Non-pigmented ciliary epithelial cell (primary cell): ENCODE measurements at places on chromosomes 12 and 14.

GRCh38 chr14:100675699-100676684, 50.7 kb upstream of the DLK1 start:
- no peak for DNase-seq

DNA sequence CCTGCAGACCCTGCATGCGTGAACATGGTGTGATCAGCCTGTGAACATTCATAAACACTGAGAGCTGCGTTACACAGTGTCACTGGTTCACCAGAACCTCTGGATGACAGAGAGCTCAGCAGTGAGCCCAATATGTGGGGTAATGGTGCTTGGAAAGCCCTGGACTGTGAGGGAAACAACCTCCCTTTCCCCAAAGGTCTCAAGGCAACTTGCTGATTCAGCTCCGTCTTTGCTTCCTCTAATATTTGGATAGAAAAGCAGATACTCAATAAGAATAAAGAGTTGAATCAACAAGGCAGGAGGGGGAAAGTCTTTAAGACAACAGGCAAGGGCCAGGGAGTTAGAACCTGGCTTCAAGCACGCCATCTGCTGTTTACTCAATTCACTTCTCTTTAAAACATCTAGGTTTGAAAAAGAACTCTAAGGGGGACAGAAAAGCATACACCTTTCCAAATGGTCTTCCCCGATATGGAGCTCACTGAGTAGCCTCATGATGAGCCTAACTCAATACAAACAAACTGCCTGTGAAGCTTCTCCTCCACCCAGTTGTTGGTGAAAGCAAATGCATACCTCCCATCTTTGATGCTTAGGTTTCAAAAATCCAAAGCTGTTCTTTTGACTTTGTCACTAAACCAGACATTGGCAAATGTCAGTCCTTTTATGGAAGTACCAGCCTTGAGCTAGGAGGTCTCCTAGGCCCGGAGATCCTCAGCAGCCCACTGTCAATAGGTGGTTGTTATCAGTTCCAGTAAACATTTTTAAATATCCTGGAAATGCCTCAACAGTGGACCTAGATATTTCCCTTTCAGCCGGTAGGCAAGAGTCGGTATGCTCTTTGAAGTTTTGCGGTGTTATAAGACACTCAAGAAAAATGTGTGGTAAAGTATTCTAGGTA, 76.1 kb downstream of the SAMD4A start:
- DNase-seq: no peak

- DNase-seq: no peak
These were observed 710.6 kb upstream of the TMEM132C start for GRCh38 chr12:127556231-127556886.

DNA sequence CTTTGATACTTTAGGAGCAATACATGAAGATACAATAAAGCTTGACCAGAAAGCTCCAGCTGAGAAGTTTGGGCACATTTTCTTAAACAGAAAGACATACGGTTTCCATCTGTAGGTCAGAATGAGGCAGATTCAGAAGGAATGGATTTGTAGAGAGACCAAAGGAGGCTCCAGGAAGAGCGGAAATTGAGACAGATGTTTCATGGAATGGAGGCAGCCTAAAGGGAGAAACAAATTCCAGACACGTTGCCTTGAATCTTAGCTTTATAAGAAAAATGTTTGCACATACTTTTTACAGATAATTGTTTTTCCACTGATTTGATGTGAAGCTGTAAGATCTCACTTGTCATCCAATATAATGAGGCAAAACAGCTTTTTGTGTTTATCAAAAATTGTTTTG, 24.8 kb downstream of the EPYC start:
- DNase-seq: no peak

DNA sequence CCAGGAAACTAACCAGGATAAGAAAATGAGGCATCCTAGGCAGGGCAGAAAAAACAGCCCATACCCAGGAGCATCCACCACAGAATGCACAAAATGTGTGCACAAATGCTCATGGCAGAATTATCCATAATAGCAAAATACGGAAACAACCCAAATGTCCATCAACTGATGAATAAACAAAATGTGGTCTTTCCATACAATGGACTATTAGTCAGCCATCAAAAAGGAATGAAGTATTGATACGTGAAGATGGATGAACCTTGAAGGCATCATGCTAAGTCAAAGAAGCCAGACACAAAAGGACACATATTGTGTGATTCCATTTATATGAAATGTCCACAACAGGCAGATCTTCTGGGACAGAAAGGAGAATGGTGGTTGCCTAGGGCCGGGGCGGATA, 19.1 kb downstream of the HRK start:
- no peak for DNase-seq

DNA sequence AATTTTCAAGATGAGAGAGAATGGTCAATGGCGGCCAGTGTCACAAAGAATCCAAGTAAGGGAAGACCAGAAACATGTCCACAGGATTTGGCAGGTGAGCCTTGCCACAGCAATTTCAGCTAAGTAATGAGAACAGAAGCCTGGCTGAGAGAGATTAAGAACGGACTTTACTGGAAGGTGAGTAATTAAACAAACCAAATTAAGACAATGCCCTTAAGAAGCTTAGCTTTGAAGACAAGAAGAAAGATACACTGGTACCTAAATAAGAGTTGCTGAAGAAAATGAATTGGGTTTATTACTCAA, 145.4 kb upstream of the PLEKHG7 start:
- DNase-seq: no peak

- no peak for DNase-seq
These were observed 8.0 kb upstream of the TMEM132C start for GRCh38 chr12:128258866-128259555.

DNA sequence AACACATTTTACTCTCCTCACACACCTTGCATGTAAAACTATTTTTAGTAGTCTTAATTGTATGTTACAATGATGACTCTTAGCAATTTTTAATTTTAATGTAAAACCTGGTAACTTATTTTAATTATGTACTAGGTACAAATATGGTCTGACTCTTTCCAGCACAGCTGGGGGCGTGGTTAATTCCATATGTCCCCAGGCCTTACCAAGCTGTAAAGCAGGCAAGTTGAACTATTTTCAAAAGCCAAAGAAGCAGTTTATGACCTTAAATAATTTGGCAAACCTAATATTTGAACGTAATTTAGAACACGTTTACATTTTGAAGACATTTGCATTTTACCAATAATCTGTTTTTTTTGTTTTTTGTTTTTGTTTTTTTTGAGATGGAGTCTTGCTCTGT, 9.3 kb upstream of the ACOT6 start:
- DNase-seq: no peak

DNA sequence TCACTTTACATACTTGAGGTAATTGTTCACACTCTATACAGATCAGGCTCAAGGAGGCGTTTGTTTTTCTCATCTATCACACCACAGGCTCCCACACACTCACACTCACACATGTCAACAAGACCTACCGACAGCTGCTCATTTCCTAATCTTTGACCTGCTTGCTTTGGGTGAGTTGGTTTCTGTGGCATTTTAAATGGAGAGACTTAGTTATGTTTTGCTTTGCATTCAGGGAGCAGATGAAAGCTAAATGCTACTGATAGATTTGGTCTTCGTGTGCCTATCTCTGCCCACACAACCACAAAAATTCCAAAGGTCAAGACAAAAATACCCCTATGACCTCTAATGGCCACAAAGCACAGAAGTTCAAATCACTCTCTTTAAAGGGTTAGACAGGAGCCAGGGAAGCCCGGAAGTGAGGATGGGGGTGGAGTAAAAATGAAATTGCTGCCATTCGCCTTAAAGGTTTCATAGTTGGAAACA, 203.5 kb upstream of the G2E3 start:
- peak; percentile 10 for DNase-seq

DNA sequence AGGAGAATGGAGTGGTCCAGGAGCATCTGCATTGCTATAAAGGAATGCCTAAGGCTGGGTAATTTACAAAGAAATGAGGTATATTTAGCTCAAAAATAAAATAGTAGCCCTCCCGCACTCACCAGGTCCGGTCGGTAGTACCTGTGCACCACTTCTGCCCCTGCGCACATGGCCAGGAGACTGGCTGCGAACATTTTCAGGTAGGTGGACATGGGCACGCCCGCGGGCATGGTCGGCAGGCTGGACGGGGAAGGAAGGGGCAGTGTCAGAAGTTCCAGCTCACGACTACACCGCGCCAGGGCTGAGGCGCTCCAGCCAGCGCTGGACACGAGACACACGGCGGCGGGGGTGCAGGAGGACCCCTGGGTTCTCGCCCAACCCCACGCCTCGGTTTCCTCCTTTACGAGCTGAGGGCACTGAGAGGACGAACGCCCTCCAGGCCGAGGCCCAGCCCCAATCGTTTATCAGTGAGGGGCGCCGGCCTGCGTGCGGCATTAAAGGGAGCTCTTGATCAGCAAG, 9.1 kb upstream of the TDG start:
- DNase-seq: no peak
